ENCODE measurements at places on chromosomes 5 and 9. TPM values are rescaled to one million over a fixed set of nuclear protein-coding genes. Genes with fewer than 3 reads are reported as not detected.

The FRMPD1 gene
- polyA plus RNA-seq, result 6.7 TPM

The SPATA31A1 gene
- not detected for polyA plus RNA-seq

The OTP gene
- polyA plus RNA-seq, result not detected

DNA sequence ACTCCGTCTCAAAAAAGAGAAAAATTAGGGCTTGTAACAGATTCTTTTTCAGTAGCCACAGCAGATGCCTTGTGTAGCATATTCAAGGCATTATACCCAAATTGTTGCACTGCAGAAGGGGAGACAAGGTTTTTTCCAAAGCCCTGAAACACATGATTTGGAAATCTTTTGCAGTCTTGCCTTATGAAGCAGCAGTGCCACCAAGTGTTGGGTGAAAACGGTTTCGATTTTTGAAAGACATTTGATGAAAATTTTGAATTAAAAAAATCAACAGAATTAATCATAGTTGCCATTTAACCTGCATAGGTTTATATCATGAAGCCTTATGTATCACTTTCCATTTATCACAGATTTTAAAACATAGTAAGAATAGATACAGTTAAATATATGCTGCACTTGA is 479.5 kb downstream of the TAF11L14 start:
- DNase-seq, result peak; percentile 60
- no peak overlapping the region for H3K27ac ChIP-seq
- H3K27me3 ChIP-seq, result no peaks in the 10 kb centered on the region
- H3K36me3 ChIP-seq, result no peaks in the 10 kb centered on the region

The FBP2 gene
- polyA plus RNA-seq, result 76.5 TPM

- H3K4me3 ChIP-seq, result no peak overlapping the region
- H3K4me1 ChIP-seq, result peaks cover 7% of the 10 kb centered on the region
- H3K27ac ChIP-seq, result peak overlapping the region; percentile 4
- no peaks in the 10 kb centered on the region for H3K36me3 ChIP-seq
These were observed 43.1 kb downstream of the LHX2 start for GRCh38 chr9:124054582-124055227.

The BARX1 gene
- polyA plus RNA-seq, result not detected

DNA sequence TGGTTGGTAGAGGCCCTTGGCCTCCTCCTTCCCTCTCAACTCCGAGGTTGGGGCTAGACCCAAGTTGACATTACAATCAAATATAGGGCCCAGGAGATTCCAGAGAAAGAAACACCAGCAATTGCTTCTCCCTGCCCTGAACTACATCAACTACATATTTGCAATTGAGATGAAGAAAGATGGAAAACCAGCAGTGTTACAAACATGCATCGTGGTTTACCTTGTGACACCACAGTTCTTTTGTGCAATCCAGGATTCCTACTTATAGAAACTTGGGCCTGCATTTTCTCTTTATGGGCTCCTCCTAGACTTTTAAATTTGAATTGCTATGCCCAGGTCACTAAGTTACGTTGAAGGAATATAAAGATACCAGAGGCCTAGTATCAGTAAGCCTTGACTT is 126.7 kb downstream of the DCP2 start:
- DNase-seq, result no peak
- H3K27me3 ChIP-seq, result no peaks in the 10 kb centered on the region
- no peak overlapping the region for H3K4me3 ChIP-seq
- no peaks in the 10 kb centered on the region for H3K4me1 ChIP-seq
- no peak overlapping the region for H3K27ac ChIP-seq

GRCh38 chr5:94407023-94407422 is 211.4 kb downstream of the KIAA0825 start:
- no peaks in the 10 kb centered on the region for H3K36me3 ChIP-seq
- no peak overlapping the region for H3K4me3 ChIP-seq
- no peaks in the 10 kb centered on the region for H3K4me1 ChIP-seq
- H3K27ac ChIP-seq, result no peak overlapping the region

The PLCXD3 gene
- polyA plus RNA-seq, result 0.09 TPM

The TAS2R1 gene
- not detected for polyA plus RNA-seq

The TRPM6 gene
- 0.08 TPM for polyA plus RNA-seq

DNA sequence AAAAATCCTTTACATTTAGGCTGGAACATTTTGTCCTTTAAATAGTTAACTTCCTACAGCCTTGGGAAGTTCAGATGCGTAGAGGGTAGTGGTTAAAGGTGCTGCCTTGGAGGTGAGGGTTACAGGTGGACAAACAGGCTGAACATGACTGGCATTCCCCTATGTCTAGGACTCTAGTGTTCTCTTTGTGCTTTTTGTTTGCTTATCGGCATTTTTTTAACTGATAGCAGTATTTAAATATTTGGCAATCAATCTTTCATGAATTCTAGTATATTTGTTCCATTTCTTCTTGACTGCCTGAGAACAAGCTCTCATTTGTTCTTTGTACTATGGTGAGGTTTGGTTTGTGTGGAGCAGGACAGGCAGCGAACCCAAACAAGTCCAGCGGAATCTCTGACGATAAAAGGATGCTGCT is 307.6 kb downstream of the CTNND2 start:
- H3K4me3 ChIP-seq, result no peak overlapping the region
- H3K4me1 ChIP-seq, result peaks cover 2% of the 10 kb centered on the region
- no peaks in the 10 kb centered on the region for H3K36me3 ChIP-seq
- H3K27me3 ChIP-seq, result no peaks in the 10 kb centered on the region

The TLN1 gene
- polyA plus RNA-seq, result 120 TPM

DNA sequence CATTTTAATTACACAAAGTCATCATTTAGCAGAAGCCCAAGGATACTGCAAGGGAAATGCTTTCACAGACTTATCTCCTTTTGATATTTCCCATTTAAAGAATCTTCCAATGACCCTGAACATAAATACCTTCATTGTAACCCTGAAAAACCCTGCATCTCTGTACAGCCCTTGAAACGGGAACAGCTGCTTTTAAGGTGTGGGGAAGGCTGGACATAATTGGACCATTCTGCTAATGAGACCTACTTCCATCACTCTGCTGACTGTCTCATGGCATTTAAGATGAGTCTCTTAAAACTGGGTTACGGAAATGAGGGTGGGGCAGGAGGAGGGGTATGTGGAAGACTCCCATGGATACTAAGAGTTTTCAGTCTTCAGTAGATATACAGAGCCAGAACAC is 485.8 kb downstream of the BRINP1 start:
- no peaks in the 10 kb centered on the region for H3K36me3 ChIP-seq
- no peaks in the 10 kb centered on the region for H3K4me1 ChIP-seq
- H3K27me3 ChIP-seq, result no peaks in the 10 kb centered on the region

DNA sequence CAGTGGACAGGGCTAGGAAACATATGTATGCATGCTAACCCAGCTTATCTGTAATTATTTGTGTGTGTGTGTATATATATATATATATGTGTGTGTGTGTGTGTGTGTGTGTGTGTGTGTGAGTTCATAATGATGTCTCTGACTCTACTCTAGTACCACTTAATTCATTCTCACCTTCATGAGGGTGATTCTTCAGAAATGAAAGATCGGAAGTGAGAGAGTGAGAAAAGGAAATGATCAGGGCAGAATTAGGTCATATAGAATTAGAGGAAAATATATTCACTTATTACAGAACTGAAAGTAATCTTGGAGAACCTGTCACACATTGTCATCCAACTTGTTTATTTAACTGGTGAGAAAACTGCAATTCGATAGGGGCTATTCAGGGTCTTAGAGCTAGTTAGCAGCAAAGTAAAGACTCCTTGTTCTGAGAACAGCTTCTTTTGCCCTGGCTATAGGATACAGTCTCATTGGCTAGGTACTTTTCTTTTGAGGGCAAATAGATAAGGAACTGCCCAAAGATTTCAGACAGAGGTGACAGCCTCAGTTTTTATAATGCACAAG is 58.8 kb downstream of the C9orf153 start:
- H3K27ac ChIP-seq, result no peak overlapping the region
- DNase-seq, result no peak
- no peaks in the 10 kb centered on the region for H3K27me3 ChIP-seq
- H3K4me1 ChIP-seq, result no peaks in the 10 kb centered on the region
- no peaks in the 10 kb centered on the region for H3K36me3 ChIP-seq

DNA sequence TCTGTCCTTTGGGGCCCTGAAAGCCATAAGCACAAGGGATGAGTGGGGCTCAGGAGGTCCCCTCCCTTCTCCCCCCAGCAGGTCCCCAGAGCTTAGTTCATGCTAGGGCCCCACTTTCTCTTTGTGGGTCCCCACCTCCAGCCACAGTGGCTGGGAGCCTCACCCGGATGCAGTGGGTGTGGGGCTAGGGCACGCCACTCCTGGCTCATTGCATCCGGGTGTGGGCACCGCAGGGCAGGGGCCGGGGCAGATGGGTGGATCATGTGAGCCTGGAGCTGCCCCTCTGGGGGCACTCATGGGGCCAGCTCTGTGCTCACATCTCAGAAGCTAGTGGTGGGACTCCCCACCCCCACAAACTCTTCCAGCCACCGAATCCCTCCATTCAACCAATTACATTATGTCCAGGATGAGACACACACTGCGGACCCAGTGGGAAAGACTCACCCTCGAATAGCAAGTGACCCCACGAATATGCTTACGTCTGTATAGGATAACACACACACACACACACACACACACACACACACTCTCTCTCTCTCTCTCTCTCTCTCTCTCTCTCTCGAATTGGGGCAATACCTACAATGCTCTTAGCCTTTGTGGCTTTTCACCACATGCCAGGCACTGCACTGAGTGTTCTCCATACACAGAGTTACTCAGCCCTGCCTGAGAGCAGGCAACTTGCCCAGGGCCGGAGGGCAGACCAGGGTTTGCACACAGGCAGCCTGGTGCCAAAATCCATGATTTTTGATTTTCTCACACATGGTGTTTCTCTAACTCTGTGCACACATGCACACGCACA is 16.8 kb upstream of the PHYKPL start:
- no peaks in the 10 kb centered on the region for H3K36me3 ChIP-seq
- peaks cover 18% of the 10 kb centered on the region for H3K4me1 ChIP-seq
- H3K4me3 ChIP-seq, result no peak overlapping the region
- H3K27me3 ChIP-seq, result peaks cover 2% of the 10 kb centered on the region

- no peaks in the 10 kb centered on the region for H3K27me3 ChIP-seq
- DNase-seq, result no peak
These were observed 125.4 kb downstream of the CDC42SE2 start for GRCh38 chr5:131389096-131389868.

DNA sequence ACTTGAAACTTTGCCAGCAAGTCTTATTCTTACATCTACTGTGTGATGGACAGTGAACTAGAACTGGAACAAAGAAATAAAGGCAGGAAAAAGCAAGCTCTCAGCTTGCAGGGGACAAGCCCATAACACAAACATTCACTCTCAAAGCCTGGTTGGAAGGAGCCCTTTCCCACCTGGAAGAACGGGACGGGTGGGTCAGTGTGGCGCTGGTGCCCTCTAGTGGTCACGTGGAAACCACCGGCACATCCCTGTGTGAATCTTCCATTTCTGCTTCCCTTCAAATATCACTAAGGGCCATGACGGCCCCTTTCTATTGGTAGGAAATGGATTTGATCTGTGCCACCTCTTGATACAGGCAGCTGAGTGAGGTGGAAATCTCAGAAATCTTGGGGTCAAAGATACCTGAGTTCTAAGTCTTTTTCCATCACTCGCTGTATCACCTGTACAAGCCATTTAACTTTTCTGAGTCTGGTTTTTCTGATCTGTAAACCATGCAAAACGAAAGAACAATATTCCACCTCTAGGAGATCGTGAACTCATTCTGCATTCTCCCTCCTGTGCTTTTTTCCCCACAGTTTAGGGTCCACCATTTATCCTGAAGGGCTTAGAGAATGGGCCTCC is 211.6 kb downstream of the MSX2 start:
- no peaks in the 10 kb centered on the region for H3K4me1 ChIP-seq
- no peak overlapping the region for H3K4me3 ChIP-seq
- H3K36me3 ChIP-seq, result no peaks in the 10 kb centered on the region
- H3K27ac ChIP-seq, result no peak overlapping the region
- peak; percentile 56 for DNase-seq
- peaks cover 3% of the 10 kb centered on the region for H3K27me3 ChIP-seq

The SOX30 gene
- polyA plus RNA-seq, result 0.42 TPM

DNA sequence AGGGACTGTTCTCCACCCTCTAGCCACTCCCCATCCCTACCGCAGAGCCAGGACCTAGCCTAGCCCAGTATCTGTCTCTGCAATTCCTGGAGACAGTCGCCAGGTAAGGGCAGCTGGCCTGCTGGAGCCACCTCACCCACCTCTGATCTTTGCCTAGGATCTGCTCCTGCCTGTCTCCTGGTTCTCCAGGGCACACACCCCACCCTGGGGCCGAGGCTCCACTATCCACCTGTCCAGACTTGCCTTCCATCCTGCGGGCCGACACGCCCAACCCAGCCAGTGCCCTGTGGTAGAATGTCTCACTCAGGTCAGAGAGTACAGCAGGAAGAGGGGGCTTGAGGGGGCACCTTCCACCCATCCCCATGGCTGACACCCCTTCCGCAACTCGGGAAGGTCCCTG is 15.7 kb upstream of the AQP7 start:
- no peaks in the 10 kb centered on the region for H3K36me3 ChIP-seq
- peaks cover 7% of the 10 kb centered on the region for H3K4me1 ChIP-seq
